ENCODE measurements at places on chromosomes 2 and 18.

DNA sequence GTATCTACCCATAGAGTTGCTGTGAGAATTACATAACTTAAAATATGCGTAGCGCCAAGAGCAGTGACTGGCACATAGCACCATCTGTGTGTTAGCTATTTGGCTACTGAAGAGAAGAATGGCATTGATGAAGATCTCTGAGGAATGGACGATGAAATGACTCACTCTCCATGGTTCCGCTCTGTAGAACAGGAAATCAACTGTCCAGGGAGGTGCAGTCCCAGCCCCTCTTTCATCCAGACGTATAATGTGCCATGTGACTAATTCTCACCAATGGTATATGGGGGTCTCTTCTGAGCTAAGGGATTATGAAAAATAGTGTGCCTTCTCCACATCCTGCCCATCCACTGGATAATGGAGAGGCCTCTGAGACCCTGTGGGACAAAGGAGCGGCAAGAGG lies 254.8 kb downstream of the CYP26B1 start:
- DNase-seq = no peak

DNA sequence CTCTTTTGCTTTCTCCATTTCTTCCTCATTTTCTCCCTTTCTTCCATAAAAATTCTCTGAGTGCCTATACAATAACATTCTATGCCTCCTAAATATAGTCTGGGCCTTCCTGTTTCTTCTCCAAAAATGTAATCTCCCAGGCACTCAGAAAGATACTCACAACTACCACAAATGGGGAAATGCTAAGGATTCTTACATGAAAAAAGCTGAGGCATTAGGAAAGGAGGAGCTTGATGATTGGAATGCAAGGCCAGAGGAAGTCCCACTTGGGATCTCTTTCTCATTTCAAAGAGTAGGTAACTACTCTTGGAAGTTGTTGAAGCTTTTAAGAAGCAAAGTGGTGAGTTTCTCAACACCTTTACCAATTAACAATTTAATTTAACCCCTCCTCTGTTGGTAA lies 3.4 kb downstream of the VSNL1 start:
- no peak for DNase-seq

DNA sequence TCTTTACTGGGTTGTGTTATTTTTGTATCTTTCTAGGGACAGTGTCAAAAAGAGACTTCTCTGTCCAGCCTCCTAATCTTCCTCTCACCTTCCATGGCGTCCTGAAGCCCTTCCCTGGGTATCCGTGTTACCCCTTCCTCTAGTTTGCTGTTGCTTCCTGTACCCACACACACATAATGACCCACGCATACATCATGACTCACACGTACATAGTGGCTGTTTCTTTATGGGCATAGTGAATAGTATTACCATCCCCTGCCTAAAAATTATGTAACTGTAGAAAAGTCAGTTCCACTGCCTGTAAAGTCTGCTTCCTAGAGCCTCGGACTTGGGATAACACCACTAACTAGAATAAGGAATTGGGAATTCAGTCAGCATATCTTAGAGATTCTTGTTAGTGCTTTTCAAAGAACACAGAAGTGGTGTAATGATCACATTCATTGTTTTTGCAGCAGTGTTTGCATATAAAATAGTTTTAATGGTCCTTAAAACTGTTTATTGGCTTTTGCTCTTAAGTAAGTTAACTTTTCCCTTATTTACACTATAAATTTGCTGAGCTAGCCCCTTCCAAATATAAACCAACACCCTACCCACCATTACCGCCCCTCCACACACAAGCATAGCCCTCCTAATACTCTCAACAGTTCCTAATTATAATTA lies 308.4 kb upstream of the RAB12 start:
- DNase-seq = no peak

DNA sequence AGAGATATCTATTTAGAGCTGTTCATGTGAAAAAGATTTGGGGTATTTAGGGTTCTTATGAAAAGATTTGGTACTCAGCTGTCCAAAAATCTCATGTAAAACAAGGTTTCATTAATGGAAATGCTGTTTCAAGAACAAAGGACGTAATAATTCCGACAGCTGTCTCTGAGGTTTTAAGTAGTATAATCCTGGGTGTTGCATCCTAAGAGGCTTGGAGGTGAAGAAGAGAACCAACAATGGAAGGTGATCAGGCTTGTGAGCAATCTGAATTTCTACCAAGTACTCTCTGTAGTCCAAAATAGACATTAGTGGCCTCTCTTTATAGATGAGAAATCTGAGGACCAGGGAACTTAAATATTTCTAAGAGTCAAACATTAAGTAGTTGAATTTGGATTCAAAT lies 205.1 kb downstream of the BABAM2 start:
- no peak for DNase-seq

DNA sequence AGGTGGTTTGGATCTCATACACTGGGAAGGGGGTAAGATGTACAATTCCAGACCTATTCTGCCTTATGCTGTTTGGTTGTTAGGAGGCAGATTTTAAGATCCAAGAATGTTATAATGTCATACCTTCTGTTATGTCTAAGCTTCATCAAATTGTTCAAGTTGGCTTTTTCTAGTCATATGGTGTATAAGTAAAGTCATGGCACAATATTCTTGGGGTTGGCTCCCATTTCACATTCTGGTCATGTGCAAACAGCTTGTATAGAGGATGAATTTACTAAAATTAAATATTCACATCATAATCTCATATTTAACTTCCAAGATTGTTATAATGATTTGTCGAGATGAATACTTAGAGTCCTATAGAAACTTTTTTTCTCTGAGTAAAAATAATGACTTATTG lies 424.9 kb upstream of the HNMT start:
- DNase-seq = no peak

DNA sequence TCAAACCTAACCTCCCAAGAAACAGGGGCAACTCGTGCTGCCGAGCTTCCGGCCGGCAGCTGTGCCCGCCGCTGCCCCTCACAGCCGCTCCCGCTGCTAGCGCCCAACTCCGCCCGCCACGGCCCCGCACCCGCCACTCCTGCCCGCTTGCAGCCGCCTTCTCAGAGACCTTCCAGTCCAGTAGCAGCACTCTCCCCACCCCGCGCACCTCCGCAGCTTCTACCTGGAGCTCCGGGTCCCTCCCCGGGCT lies 722 bp upstream of the C2orf15 start:
- DNase-seq = no peak

- peak; percentile 30 for DNase-seq
Observed at GRCh38 chr2:100818606-100819369, 1.2 kb upstream of the NPAS2 start.

DNA sequence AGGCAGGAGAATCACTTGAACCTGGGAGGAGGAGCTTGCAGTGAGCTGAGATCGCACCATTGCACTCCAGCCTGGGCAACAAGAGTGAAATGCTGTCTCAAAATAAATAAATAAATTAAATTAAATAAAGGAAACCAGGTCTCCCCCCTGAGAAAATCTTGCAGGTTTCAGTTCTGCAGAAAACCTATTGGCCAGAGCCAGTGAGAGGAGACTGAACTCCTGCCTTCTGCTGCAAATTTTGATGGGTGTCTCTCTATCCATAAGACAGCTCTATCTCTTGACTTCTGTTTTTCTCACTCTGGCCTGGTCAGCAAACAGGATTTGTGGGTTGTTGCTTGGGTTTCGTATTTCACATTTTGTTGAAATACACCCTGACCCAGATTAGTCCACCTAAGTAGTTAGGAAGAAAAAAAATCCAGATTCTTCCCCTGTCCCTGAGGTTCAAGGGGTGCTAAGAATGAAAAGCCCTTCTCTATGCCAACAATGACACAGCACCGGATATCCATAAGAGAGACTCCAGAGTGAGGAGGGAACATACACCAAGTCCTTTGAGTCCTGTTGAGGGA lies 86.7 kb upstream of the MAP4K4 start:
- no peak for DNase-seq

GRCh38 chr2:75606761-75607399 lies 39.7 kb upstream of the MRPL19 start:
- no peak for DNase-seq

- DNase-seq = no peak
Observed at GRCh38 chr2:19883486-19883885, 18.3 kb downstream of the TTC32 start.

- DNase-seq = no peak
Observed at GRCh38 chr2:126752876-126753275, 96.9 kb downstream of the GYPC start.

- DNase-seq = no peak
Observed at GRCh38 chr2:63580651-63581297, 7.5 kb downstream of the WDPCP start.

- DNase-seq = no peak
Observed at GRCh38 chr2:234579231-234579962, 82.5 kb upstream of the ARL4C start.

DNA sequence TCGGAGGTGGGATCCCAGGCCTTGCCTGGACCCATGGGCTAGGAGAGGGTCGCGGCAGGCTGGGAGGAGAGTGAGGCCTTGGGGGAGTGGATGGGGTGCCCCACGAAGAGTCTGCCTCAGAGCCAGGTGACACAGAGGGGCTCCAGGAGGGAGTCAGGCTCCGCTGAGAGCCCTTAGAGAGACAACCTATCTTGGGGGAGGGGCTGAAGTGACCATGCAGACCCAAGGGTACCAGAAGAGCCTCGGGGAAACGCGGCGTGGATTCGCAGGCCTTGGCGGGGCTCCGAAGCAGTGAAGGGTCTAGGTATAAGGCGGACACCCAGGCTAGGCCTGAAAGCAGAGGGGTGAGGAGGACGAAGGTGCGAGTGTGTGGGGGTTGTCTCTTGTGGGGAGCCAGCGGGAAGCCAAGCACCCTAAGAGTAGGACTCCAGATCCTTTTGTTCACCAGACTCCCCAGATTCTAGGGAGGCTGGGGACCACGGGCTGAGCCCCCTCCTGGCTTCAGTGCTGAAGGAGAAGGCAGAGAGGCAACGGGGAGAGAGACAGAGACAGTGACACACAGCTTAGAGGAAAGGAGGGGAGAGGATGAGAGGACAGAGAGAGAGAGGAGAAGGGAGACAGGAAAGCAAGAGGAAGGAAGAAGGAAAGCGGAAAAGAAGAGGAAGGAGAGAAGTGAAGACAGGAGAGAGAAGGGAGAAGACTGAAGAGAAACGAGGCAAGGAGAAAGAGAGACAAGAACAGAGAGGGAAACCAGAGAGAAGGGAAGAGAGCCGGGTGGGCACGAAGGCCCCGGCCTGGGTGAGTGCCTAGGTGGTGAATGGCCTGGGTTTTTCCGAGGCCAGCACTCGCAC lies 1.1 kb upstream of the HOXD11 start:
- DNase-seq = no peak

DNA sequence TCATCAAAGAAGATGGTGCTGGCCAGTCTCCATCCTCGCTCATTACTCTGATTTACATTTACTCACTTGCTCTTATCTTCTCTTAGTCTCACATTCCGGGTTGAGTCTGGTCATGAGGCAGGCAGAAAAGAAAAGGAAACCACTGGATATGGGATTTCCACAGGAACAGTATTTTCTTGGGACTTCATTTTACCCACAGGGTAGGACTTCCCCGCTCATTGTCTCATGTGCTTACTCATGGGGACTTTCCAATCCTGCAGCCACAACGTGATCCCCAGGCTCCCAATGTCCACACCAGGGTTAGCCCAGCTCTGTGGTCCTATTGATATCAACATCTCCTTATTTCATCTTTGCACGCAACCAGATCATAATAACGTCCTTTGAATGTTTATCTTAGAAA lies 373.8 kb downstream of the TMEM182 start:
- no peak for DNase-seq

DNA sequence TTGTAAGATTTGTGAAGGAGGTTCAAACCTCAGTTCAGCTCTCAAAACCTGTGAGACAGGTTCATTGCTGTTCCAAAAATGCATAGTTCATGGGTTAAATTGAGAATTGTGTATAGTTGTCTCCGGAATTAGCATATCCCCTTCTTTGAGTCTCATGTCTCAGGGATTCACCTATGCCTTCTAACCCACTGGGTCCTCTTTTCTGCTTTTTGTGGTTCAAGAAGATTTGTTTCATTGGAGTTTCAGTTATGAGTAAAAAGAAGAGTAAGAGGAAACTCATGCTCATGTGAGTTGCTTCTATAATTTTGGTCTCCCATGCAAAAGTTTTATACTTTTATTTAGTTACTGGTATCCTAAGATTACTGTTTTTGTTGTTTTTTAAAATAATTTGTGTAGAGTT lies 1219.8 kb upstream of the ZEB2 start:
- no peak for DNase-seq

DNA sequence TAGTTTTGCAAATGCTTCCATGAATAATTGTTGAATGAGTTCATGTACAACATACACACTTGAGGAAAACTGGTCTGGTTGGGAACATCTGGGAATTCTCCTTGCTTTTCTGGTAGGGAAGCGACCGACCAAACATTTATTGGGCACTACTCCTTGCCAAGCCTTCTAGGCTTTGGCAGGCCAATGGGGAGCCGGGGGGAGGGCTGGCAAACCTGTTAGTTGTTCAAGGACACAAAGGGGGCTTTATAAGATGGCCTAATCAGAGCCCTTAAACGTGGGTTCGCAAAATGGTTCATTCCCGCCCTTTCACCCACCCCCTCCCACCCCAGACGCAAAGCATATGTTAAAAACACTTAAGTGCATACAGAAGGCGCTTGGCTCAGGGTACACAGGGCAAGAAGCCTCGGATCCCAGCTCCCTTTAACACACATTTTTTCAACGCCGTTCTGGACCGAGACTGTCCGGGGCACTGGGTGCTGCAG lies 844 bp upstream of the VSNL1 start:
- peak; percentile 70 for DNase-seq

Data from LoVo (cell line).